LoVo (cell line): ENCODE measurements at places on chromosomes 7 and 10.

- DNase-seq = no peak
These were observed 752.5 kb upstream of the ZWINT start for GRCh38 chr10:57113545-57113944.

DNA sequence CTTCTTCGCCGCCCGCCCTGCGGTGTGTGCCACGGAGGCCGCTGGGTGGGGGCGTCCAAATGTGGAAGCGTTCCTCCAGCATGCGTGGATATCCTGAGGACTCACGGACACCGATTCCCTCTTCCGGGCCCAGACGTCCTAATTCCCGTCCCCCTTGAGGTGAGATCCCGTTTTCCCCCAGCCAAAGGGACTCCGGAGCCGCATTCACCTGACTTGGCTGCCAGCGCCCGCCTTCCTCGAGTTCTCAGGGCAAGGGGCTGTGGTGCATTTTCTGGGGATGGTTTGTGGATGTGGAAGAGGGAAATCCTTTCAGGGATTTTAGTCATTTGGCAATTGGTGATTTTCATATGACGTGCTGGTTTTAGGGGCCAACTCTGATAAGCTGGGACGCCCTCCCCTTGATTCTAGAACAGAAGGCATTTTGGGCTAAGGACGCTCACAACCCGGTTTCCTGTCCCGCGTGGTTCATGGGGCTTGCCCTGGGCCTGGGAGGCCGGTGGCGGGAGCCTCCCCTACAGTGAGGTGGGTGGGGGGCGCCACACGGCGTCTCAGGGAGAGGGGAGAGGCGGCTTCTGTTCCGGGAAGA lies 165.4 kb downstream of the ACTR3B start:
- DNase-seq = no peak

DNA sequence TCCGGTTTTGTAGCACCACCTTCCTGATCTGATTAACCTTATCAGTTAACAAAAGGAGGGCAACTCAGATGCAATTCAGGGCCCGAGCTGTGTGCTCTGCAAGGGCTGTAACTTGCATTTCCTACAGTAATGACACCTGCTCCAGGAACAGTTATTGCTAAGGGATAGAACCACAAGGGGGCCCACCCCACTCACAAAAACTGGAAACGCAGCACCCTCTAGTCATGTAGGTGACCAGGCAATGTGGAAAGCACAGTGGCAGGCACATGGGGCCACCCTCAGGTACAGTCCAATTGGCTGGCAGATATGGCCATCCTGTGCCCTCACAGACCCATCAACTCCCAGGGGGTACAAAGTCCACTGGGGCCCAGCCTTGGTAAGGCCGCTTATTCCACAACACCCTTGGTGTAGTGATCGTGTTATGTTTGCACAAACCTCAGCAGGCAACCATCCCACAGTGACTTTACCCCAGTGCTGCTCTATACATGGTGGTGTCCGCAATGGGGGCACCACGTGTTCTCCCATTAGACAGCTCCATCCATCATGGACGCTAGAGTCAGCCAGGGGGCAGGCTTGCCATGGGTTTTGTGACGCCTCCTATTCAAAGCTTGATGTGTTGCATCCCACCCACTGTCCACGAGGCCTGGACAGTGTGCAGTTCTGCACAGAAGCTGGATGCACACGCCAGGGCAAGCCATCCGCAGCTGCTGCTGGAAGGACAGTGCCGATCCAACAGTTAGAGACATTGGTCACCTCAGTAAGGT lies 9.4 kb downstream of the RNF133 start:
- no peak for DNase-seq

- DNase-seq = peak; percentile 68
These were observed 19.9 kb upstream of the MAP3K8 start for GRCh38 chr10:30413996-30414576.

DNA sequence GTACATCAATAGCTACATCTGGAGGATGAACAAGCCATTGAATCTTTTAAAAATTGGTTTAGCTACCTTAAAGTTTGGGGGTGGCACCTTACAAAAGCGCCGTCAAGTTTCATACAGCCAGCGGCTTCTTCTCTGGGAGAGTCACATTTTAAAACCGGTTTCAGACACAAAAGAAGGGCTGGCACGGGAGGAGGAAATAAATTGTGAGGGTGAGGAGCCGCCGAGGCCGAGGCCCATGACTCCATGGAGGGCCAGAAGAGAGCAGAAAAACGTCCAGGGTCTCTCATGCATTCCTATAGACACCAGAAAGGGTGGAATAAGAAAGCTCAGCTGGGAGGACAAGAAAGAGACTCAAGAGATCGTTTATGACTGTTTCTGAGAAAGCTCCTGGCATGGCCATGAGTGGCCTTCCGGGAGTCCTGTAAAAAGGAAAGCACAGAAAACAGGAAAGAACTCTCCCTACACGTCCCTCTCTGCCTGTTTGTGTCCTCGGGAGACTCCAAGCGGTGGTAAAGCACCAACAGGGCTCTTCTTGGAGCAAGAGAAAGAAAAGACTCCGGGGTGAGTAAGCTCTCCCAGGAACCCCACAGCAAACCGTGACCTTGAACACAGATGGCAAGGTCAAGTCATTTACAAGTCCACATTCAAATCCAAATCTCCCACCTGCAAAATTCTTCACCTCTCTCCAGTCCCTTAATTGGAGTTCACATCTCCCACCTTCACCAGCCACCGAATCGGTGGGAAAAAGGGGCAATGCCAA lies 1.8 kb downstream of the FRAT2 start:
- DNase-seq = no peak

GRCh38 chr7:55535617-55536016 lies 36.7 kb downstream of the VOPP1 start:
- no peak for DNase-seq

GRCh38 chr7:51569581-51569980 lies 253.0 kb upstream of the COBL start:
- no peak for DNase-seq

DNA sequence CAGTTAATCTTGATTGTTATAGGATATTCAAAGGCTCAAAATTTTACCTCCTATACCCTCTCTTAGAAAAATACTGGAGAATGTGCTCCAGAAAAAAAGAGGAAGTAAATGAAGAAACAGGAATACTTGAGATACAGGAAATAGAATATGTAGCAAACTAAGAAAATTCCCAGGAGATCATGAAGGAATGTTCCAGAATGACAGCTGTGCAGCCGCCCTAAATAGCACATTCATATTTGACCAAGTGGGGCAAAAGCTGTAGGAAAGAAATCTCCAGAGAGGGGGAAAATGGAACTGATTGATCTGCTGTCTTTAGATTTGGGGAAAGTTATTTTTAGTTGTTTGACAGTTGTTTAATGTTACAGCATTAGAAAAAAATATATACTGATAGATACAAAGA lies 46.2 kb upstream of the ZEB1 start:
- no peak for DNase-seq

- DNase-seq = no peak
These were observed 20.1 kb downstream of the IFIT3 start for GRCh38 chr10:89347701-89348457.

DNA sequence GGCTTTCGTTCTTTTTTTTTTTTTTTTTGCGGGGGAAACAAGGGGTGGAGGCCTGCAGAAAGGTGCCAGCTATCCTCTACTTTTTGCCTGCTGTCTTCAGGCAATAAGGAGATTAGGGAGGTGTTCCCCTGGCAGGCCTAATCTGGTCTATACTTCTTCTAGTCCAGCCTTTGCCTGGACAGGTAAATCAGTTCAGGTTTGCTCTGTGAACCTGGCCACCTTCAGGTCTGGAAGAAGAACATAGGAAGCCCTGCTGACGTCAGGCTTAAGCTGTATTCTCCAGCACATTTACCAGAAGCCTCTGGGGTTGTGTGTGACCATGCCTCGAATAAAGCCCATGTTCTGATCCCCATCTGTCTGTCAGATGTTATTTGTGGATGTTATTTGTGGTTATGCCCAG lies 115.4 kb downstream of the SDK1 start:
- no peak for DNase-seq

GRCh38 chr10:79289801-79290200 lies 57.5 kb upstream of the PPIF start:
- no peak for DNase-seq

DNA sequence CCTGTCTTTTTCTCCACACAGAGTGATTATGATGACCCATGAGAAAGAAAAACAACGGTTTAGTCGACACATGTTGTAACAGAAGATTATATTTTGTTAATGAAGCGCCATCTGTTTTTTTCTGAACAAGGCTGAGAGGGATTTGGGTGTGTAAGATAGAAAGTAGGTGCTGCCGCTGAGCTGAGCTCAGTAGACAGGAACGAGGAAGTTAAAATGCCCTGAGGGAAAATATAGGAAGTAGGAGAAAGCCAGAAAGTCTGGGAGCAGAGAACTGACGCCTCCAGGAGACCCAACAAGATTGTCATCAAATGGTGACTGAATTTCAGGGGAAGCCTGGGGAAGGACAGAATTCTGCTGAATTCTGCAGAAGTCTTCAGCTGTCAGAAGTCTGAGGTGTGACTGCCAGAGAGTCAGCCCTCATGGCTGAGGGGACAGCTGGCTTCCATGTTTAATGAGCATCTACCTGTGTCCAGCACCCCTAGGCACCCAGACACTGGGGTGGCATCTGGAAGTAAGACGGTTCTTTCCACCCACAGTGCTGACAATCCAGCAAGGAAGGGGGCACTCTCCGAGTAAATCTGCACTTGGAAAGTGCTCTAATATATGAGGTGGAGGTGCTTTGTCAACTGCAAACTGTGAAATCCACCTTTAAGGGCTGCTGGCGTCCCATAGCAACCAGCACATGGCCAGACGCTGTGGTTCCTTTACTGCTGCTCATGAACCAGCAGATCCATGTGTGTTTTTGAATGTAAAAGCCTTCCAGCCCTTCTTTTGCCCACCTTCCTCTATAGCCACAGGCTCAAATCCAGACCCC lies 12.5 kb upstream of the TSPAN15 start:
- peak; percentile 92 for DNase-seq

- DNase-seq = no peak
These were observed 28.0 kb upstream of the TNS3 start for GRCh38 chr7:47609803-47610452.

- peak; percentile 65 for DNase-seq
These were observed 185.2 kb downstream of the AVL9 start for GRCh38 chr7:32680259-32681173.

GRCh38 chr7:130489140-130489983 lies 2.5 kb upstream of the MEST start:
- no peak for DNase-seq

DNA sequence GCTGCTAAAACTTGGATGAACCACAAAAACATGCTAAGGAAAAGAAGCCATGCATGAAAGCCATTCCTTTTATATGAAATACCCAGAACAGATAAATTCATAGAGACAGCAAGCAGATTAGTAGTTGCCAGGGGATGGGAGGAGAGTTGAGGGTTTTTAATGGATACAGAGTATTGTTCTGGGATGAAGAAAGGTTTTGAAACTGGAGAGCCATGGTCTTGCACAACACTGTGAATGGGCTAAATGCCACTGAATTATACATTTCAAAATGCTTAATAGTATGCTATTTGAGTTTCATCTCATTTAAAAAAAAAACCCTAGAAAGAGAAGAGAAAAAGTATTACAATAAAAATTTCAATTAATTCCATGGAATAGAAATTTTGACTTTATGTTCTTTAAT lies 154.3 kb downstream of the GNAT3 start:
- DNase-seq = no peak

DNA sequence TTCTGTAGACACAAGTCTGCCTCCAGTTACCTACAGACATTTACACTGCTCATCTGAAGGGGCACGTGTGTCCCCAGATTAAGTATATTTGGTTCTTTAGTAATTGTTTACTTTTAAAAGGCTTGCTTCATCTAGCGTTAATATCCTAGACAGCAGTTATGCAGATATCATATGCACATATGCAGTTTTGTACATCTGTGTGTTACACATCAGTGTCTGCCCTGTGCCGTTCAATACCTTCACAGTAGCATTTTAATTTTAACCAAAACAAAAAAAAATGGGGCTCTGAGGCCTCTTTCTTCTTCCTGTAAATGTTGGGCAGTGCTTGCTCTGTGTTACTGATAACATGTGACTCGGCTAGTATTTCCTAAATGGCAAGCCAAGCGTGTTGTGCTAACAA lies 331.4 kb upstream of the MGMT start:
- no peak for DNase-seq

DNA sequence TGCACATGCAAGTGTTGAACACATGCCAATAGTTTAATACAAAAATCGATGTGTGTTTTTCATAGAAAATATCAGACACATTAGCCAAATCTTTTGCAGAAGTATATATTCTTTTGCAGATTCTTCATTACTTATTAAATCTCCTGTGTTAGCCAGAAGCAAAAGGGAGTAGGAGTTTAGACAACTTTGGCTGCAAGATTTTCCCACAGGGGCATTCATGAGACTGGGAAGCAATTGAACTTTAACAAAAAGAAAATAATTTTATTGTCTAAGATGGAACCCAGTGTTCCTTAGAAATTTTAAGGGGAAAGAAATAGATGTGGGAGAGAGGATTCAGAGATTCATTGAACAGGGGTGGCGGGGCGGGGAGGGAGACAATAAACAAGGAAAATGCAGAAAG lies 1336.0 kb downstream of the GATA3 start:
- no peak for DNase-seq

- DNase-seq = no peak
These were observed 174.3 kb downstream of the EMX2 start for GRCh38 chr10:117716889-117717288.

DNA sequence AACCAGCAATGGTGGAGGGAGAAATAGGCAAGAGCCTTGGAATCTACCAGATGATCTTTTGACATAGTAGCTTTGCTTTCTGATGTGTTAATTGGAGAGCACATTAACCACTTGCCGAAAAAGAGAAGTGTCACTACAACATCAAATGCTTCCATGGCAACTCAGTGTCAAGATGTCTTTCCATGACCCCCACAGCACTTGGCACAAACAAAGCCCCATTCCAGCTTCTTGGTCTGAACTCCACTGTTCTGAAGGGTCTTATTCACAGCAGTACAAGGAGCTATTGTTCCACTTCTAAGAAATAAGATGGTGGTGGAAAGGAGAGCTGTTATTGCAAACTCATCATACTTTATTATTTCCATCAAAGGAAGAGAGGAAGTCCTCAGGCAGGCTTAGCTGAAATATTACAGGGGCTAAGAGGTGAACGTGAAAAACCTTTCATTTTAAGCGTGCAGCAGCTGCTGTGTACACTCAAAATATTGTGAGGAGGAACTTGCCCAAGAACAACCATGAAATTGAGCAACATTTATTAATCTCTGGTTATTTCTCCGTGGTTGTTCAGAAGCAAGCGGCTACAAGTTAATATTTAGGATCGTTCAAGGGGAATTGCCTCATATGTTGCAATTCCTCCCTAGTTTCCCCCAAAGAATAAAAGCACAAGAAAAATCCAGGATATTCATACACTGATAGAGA lies 354.8 kb upstream of the CELF2 start:
- DNase-seq = no peak

GRCh38 chr7:135512135-135512887 lies 2.4 kb upstream of the CNOT4 start:
- DNase-seq = peak; percentile 84

DNA sequence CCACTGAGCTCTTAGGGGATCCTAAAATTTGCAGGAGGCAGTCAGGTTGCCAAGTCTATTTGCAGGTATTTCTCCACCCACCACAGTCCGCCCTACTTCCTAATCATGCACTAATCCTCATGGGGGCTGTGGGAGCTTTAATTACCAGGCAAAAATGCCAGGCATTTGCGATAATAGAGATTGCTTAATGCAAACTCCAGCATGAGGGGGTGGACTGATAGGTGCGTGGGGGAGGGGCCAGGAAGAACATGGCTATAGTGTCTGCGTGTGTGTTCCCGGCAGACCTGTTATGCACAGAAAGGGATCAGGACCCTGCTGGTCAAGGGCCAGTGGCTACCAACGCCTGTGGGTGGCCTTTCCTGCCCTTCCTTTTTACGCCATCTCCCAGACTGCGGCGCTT lies 15.6 kb upstream of the AQP1 start:
- no peak for DNase-seq

- no peak for DNase-seq
These were observed 964.0 kb downstream of the SORCS3 start for GRCh38 chr10:105605104-105605503.
